Activated T-helper 2 cell treated with anti-CD3 and anti-CD28 coated beads, Interferon-gamma antibody, Interleukin-2, Interleukin-4, amounts not matched to agents 10 μg/mL and 5 μg/mL and 100 μg/mL, durations not matched to agents 14 hours and 24 hours and 36 hours (primary cell): ENCODE measurements at places on chromosomes 13 and 19. TPM values are rescaled to one million over a fixed set of nuclear protein-coding genes. Genes with fewer than 3 reads are reported as not detected.

The COL5A3 gene
- total RNA-seq = 0.80 and 0.87 TPM in 2 replicates

GRCh38 chr13:105506463-105506862 lies 1029.0 kb downstream of the EFNB2 start:
- no peak overlapping the region for H3K27ac ChIP-seq
- H3K36me3 ChIP-seq = no peaks in the 10 kb centered on the region
- no peaks in the 10 kb centered on the region for H3K27me3 ChIP-seq
- no peak for DNase-seq
- no peak overlapping the region for H3K4me3 ChIP-seq
- no peaks in the 10 kb centered on the region for H3K4me1 ChIP-seq

The CCDC8 gene
- total RNA-seq = not detected in 2 replicates

DNA sequence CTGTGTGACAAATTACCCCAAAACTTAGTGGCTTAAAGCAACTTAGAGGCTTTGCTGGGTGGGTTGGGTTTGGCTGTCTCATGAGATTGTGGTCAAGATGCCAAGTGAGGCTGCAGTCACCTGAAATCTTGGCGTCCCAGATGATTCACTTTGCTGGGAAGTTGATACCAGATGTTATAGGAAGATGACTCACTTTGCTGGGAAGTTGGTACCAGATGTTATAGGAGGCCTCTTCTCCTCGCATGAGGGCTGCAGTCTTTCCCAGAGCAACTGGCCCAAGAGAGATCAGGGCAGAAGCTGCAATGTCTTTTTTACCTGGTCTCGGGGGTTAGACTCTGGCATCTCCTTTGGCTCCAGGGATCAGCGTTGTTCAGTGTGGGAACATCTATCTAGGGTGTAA lies 16.8 kb downstream of the TEX29 start:
- H3K36me3 ChIP-seq = no peaks in the 10 kb centered on the region
- peaks cover 5% of the 10 kb centered on the region for H3K27me3 ChIP-seq
- no peak overlapping the region for H3K27ac ChIP-seq
- peak; percentile 3 for DNase-seq
- H3K4me3 ChIP-seq = no peak overlapping the region
- no peaks in the 10 kb centered on the region for H3K4me1 ChIP-seq

DNA sequence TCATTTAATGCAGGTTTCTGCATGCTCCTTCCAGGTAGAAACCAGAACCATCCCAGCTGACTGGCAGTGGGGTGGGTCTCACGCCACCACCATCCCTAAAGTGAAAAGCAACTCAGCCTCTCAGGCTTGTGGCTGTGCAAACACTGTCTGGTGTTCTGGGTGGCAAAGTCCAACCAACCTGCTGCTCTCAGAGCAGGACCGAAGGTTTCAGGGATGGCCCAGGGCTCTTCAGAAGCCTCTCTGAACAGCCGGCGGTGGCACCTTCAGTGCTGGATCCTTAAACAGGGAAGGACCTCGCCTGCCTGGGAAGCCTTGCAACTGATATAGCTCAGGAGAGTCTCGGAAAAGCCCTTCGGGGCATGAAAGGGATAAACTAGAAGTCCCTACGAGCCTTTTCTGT lies 100.8 kb downstream of the COL4A1 start:
- H3K4me3 ChIP-seq = no peak overlapping the region
- peaks cover 3% of the 10 kb centered on the region for H3K27me3 ChIP-seq
- H3K4me1 ChIP-seq = no peaks in the 10 kb centered on the region

The ZNF653 gene
- total RNA-seq = 19.4 and 20.1 TPM in 2 replicates

The GPR18 gene
- total RNA-seq = 7.4 and 8.4 TPM in 2 replicates

- no peaks in the 10 kb centered on the region for H3K27me3 ChIP-seq
- H3K27ac ChIP-seq = no peak overlapping the region
- no peaks in the 10 kb centered on the region for H3K4me1 ChIP-seq
- DNase-seq = no peak
- no peaks in the 10 kb centered on the region for H3K36me3 ChIP-seq
Measured at GRCh38 chr13:113670541-113670940, 3.5 kb downstream of the GRK1 start.

GRCh38 chr19:35060160-35060855 lies 18.8 kb downstream of the HPN start:
- H3K36me3 ChIP-seq = no peaks in the 10 kb centered on the region
- peaks cover 6% of the 10 kb centered on the region for H3K27me3 ChIP-seq
- no peak for DNase-seq
- no peak overlapping the region for H3K4me3 ChIP-seq
- H3K4me1 ChIP-seq = peaks cover 4% of the 10 kb centered on the region

DNA sequence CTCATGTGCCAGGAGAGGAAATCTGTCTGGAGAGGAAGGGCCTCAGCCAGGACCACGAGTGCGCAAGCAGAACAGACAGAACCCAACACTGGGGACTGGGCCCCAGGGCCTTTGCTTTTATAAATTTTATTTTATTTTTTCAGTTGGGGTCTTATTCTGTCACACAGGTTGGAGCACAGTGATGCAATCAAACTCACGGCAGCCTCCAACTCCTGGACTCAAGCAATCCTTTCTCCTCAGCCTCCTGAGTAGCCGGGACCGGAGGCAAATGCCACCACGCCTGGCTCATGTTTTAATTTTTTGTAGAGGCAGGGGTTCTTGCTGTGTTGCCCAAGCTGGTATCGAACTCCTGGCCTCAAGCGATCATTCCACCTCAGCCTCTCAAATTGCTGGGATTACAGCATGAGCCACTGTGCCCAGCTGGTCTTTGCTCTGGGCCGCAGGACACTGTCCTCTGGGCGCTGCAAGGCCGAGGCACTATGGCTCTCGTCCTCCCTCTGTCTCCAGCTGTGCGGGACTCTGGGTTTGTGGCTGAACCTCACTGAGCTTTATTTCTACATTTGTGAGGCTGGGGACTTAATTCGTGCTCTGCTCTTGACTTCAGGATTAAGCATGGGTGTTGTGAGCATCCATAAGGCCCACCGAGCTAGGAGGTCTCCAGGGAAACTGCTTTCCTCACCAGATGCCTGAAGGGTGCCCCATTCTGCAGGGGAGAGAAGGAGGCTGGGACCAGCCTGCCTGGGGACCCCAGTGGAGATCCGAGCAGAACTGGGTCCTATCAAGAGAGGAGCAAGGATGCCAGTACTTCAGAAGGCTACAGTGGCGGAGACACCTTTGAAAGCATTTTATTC lies 144.2 kb upstream of the VSTM2B start:
- peaks cover 2% of the 10 kb centered on the region for H3K4me1 ChIP-seq
- peaks cover 11% of the 10 kb centered on the region for H3K27me3 ChIP-seq
- no peak overlapping the region for H3K4me3 ChIP-seq
- no peak for DNase-seq
- no peaks in the 10 kb centered on the region for H3K36me3 ChIP-seq
- H3K27ac ChIP-seq = no peak overlapping the region
